ENCODE measurements at places on chromosomes 6 and 20.
A peak's percentile ranks its signal among the peaks of the same experiment; 100 is the strongest.

GRCh38 chr6:121040831-121041230, 293.4 kb downstream of the TBC1D32 start:
- no peak for DNase-seq

DNA sequence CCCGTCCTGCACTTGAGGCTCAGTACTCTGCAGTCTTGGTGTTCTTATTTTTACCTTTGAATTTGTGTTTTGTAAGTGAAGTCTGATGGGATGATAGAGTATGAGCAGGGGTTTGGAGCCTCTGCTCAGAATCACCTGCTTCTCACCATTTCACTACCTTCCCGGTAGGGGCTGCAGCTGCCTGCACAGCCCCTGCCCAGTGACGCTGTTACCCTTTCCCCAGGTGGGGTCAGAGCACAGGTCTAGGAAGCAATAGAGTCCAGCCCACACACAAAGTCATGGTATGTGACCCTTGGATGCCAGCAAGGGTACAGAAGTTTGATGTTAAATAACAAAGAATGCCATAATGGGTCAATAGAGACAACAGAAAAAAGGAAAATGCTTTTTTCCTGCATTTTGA, 101.8 kb upstream of the TCF21 start:
- DNase-seq: no peak

DNA sequence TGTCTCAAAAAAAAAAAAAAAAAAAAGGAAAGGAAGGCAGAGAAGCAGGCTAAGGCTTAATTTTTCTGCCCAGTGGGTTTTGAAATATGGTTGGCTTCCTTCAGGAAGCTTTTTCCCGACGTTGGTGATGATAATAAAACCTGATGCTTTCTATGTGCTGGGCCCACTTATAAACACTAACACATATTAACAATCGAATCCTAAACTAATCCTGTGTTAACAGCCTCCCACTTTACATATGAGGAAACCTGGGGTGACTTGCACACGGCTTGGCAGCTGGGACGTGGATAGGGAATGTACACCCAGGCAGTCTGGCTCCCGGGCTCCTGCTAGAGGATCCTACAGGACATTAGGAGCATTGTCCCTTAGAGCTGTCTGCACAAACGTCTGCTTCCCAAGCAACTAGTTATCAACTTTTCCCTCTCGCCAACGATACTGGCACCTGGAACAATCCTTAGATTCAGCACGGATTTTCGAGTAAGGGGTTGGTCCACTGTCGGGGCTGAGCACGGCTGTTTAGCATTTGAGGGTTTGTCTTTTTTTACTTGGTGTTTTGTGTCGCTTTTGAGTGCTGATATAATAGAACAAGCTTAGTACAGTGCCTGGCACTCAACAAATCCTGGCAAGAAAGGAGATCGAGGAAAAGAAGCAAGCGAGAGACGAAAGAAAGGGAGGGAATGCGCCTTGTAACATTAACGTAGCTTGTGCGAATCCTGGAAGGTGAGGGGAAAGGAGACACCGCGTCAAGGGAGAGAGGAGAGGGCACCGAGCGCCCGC, 622 bp upstream of the KIZ start:
- DNase-seq: peak; percentile 38

- DNase-seq: no peak
Measured at GRCh38 chr6:157721426-157721825, 101.6 kb upstream of the SNX9 start.

DNA sequence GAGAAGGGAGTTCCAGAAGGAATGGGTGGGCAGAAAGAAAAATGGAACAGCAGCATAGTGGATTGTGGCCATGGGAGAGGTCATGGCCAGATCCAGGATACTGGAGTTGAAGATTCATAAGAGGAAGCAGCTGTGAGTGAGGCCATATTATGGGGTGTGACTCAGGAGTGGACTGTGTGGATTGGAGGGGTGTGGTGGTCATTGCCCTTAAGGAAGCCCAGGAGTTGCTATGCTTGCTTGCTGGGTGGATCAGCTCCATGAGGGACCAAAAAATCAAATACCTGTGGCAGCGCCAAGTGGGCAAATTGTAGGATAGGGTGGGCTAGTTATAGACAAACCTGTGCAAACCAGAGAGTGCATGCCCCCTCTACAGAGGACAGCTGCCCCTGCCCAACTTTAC, 18.3 kb downstream of the LRRC1 start:
- no peak for DNase-seq

DNA sequence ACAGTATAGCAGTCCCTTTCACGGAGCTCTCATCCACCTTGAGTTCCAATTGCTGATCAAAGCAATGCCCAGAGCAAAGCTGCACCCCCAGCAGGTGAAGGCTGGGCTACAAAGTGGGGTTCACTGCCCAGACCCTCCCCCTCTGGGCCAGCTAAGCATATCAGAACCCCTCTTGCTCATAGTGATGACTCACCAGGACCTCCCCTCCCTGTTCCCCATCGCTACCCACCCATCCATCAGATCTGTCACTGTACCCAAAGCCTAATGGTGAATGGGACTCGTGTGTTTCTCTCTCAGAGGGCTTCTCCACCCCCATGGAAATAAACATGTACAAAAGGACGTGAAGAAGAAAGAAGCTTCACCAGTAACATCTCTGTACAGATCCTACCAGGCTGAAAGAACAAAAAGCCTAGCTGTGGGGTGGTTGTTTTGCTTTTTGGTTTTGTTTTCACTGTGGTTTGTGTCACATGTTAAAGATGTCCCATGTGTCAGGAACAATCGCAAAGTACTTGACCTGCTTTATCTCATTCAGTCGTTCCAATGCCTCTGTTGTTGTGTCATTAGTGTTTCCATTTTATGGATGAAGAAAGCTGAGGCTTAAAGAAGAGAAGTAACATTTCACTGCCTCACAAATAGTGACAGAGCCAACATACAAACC, 518.5 kb downstream of the CD83 start:
- no peak for DNase-seq
